Activated CD8-positive, alpha-beta memory T cell treated with anti-CD3 and anti-CD28 coated beads for 36 hours (primary cell): ENCODE measurements at places on chromosomes 6 and 20. TPM values are rescaled to one million over a fixed set of nuclear protein-coding genes. Genes with fewer than 3 reads are reported as not detected.

The TENT5A gene
- 0.38 TPM for total RNA-seq

The MACROD2 gene
- not detected for total RNA-seq

The CHD6 gene
- 19.4 TPM for total RNA-seq

The RGS19 gene
- total RNA-seq = 42.2 TPM
